ENCODE measurements at places on chromosomes 2 and 18.

DNA sequence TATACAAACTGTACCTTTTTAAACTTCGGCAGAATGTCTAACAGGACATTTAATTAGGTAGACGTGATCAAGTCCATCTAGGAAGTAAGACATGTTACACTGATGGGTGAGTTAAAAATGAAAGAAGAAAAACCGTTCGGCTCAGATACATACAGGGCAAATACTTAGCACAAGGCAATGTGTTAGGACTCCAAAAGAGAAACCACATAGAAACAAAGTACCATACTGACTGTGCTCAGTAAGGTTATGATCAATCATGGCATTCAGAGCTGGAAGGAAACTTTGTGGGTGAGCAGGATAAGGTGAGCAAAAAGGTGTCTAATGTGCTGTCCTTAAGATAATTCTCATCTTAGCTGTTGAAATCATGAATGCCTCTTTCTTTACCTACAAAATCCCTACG is 211.9 kb downstream of the STK39 start:
- DNase-seq = no peak

DNA sequence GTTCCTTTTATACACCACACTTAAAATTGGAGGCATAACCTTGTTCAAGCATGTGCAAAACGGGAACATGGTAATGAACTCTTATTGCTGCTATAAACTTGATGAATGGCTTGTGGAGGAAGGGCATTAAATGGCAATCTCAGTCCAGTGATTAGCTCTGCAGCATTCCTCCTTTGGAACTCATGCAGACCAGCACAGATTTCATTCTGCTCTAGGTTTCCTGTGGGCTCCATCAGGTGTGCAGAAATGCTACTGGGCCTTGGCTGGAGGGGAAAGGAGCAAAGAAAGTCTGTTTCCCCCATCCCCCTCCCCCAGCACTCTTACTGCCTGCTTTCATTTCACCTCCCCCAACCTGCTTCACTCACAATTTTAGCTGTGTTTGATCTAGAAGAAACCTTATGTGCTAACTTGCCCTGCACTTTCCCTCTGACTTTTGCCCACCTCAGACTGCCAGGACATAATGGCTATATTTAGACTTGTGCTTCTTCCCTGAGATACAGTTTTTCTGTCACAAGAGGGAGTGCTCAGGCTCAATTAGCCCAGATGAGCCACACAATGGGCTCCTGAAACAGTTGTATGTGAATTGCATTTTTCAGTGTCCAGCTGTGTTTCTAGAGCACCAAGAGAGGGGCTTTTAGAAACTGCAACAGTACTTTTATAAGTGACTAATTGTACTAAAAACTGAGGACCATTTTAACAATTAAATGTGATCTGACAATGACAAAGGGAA is 109.8 kb downstream of the FSHR start:
- no peak for DNase-seq

DNA sequence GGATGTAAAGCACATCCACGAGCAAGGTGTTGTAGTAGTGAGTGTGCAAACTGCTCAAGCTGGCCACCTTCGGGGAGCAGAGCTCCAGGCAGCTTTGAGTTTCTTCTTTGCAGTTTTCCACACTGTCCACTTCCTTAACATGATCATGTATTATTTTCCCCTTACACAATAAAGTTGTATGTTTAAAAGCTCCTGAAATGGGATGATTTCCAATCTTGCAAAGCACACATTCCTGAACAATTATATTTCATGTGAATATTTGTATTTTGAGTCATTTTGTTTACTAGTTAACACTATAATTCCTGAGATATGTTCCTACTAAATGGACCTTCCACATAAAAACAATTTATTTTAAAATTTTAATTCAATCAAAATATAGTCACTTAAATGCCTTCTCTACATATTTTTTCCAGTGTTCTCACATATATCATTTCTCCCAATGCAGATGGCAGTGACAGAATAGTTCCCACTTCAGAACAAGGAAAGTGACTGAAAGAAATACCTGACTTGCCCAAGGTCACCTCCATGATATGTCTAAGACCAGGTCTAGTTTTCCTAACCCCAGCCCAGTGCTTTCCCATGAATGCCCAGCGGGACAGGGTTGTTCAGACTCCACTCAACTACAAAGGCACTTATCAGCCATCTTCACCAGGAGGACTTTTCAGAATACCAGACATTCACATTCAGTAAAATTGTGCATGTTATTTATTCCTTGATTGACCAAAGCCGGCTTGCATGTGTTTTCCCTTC is 5.5 kb downstream of the CYB5A start:
- no peak for DNase-seq

DNA sequence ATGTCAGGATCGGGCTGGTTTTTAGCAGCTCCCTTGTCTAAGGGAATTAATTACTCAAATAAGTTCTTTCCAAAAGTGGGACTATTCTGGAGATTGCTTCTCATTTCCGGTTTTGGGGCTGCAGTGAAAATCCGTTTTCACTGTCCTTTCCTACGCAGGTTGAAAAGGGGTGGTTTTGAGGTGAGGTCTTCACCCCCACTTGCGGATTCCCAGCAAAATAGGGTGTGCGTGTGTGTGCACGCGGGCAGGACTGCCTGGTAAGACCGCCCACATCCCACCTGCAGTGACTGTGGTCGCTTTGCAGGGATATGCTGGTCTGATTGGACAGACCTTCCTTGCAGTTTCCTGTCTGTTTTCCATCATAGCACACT is 472 bp upstream of the PLEKHM3 start:
- DNase-seq = no peak

DNA sequence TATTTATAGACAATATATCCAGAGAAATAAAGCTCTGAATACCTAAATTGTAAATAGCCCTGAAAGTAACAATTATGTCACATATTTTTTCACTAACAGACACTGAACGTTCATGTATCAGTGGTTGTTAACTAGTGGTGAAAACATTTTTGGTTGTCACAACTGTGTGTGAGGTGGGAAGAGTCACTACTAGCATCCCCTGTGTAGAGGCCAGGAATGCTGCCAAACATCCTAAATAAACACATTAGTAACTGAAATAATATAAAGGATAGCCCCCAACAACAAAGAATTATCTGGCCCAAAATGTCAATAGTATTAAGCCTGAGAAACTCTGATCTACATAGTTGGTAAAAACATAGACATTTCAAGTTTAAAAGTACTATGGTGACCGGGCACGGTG is 64.5 kb downstream of the ROCK1 start:
- DNase-seq = no peak

GRCh38 chr2:202813387-202813786 is 58.2 kb downstream of the ICA1L start:
- DNase-seq = no peak

GRCh38 chr2:156892467-156893281 is 364.8 kb upstream of the GALNT5 start:
- DNase-seq = no peak

DNA sequence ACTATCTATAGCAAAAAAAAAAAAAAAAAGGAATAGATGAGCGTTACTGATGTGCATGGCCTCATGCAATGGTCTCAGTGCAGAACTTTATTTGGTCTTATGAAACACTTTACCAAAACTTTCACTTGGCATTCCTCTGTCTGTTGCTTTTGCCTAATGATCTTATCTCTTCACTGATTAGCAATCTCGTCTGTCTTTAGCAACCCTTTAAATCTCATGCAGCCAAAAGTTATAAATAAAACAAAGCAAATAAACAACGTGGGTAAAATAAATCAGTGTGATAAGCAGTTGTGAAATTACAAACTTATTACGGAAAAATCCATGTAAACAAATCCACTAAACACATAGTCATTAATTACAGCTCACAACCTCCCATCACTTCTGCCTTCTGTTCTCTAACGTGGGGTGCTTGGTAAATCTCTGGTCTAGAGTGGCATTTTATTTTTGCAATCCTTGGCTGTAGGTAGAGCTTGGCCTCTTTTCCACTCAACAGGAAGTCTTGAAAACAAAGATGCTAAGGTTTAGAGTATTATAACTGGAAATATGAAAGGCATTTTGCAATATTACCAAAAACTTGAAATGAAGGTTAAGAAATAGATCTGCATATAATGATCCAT is 288.0 kb downstream of the AFF3 start:
- no peak for DNase-seq

DNA sequence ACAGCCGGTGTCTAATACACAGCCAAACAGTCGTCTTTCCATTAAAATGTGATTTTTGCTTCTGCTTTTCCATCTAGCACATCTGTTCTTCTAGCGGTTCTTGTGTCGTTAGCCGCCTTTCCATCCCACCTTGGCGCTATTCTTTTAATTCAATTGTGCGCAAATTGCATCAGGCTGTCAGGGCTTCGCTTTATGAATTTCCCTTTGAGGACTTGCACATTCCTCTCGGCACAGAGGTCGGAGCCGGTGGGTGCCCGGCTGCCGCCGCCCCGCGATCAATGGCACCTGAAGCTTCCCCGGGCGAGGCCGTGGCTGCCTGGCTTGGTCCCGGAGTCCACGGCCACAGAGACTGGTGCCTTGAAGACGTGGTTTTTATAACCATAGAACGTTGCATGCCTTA is 33.9 kb upstream of the TSPYL6 start:
- DNase-seq = no peak

DNA sequence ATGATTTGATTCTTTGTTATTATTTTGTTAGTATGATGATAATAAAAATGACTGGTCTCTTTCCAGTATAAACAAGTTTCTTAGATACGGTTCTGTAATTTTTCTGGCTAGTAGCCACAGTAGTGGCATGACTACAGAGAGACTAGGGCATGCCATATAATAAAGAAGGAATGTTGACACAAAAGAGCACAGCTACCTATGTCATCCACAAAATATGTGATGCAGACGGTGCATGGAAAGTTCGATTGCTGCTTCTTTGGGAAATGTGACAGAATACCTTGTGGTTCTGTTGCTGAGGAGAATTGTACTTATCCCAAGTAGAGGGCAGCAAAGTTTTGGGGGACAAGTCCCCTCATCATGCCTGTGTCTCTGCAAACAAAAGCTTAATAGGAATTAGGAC is 26.1 kb upstream of the SETBP1 start:
- DNase-seq = peak; percentile 59

DNA sequence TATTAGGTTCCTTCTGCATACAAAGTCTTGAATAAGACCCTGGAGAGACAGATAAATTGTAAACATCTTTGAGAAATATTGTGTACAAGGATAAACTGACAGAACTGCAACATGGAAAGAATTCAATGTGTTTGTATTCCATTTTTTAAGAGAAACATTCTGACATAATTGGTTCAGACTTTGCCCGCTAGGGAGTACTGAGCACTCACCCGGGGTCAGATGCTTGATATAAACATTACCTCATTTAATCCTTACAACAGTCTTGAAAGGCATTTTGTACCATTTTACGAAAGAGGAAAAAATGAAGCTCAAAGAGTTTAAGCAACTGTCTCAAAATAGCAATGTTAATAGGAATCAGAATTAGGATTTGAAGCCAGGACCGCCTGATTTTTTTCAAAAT is 416.7 kb upstream of the CRIM1 start:
- no peak for DNase-seq

DNA sequence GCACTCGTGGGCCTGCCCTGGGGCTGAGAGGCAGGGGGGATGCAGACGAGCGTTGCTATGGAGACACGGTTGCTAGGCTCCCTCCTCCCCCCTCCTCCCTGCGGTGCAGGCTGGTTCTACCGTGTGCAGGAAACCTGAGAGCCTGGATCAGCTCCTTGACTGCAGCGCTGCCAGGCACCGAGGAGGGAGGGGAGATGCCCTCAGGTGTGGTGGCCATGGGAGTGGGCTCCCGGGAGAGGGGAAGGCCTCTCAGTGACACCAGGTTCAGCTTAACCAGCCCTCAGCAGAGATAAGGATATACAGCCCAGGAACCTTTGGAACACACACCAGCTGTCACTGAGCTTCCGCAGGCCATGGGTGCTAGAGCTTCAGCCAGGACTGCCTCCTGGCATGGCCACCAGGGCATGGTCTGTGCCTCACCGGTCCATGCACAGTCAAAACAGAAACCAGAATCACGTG is 124.4 kb upstream of the PXDN start:
- no peak for DNase-seq

DNA sequence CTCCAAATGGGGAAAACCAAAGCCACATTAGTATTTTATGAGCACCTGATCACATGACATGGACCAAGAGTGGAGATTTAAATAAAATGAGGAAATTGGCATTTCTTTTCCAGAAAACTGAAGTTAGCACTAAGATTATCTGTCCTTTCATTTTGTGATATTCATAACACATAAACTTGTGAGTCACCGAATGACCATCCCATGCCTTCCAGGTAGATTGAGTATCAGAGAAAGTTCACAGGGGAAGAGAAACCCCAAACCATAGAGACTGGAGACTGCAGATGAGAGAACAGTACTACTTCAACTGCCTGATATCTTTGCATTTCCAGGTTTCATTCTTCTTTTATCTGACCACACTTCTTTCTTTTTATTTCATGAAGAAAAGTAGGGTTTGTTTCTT is 176.3 kb upstream of the LRP1B start:
- DNase-seq = no peak

- no peak for DNase-seq
Observed at GRCh38 chr18:69267895-69268294, 132.8 kb upstream of the DOK6 start.

DNA sequence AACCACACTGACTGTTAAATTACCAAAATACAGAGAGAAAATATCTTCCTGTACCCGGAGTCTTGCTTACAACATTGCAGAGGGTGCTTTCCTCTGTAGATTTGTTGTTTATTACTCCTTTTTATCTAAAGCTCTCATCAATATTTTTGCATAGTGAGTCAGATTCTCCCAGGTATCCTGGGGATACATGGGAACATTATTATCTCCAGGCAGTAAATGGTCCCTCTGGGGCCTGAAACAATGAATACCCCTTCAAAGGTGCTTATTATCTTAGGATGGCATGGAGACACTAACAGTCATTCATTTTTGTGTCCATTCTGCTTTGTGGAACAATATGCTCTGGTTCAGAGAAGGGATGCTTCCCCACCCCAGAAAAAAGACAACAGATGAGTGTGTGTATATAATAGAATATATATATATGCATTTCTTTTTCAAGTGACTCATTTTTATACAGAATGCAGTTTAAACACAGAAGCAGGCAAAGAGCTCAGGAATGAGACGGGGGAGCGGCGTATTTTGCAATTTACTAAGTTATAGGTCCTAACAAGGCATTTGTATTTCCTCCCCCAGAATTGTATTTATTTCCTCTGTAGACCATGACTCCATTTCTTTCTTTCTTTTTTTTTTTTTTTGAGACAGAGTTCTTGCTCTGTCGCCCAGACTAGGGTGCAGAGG is 424.8 kb upstream of the ZEB2 start:
- no peak for DNase-seq
